Stimulated activated CD8-positive, alpha-beta memory T cell treated with anti-CD3 and anti-CD28 coated beads, Interleukin-4, amount 100 ng/mL, for 1 hour (primary cell): ENCODE measurements at places on chromosomes 16 and 17.

DNA sequence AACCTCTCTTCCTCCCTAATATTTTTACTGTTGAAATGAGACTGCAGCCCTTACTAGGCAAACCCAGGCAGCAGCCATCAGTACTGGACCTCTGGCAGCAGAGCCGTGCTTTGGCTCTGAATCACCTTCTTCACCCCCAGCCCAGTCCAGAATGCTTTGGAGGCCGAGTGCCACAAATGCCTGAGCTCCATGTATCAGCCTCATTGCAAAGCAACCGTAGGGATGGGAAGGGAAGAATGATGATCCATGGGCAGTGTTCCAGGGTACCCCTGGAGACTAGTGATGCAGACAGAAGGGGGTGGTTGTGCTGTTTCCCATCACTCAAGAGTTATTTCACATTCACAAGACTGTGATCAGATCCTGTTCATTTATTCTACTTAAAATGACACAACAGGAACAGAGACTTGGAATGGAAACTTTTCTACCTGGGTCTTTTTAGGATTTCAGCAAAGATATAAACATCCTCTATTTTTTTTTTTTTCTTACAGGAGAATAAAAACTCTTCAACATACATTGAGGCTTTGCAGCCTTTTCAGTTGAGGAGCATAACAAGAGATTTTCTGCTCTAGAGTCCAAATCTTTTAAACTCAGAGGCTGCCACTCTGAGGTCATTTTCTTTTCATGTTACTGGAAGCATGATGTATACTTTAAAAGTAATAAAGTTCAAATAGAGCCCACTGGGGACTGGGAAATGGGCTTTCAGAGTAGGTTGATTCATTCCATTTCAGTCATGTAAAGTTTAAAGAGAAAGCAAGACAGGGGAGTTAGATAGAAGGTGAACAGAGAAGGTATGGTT is 138.3 kb downstream of the KCNJ2 start:
- no peak for DNase-seq

DNA sequence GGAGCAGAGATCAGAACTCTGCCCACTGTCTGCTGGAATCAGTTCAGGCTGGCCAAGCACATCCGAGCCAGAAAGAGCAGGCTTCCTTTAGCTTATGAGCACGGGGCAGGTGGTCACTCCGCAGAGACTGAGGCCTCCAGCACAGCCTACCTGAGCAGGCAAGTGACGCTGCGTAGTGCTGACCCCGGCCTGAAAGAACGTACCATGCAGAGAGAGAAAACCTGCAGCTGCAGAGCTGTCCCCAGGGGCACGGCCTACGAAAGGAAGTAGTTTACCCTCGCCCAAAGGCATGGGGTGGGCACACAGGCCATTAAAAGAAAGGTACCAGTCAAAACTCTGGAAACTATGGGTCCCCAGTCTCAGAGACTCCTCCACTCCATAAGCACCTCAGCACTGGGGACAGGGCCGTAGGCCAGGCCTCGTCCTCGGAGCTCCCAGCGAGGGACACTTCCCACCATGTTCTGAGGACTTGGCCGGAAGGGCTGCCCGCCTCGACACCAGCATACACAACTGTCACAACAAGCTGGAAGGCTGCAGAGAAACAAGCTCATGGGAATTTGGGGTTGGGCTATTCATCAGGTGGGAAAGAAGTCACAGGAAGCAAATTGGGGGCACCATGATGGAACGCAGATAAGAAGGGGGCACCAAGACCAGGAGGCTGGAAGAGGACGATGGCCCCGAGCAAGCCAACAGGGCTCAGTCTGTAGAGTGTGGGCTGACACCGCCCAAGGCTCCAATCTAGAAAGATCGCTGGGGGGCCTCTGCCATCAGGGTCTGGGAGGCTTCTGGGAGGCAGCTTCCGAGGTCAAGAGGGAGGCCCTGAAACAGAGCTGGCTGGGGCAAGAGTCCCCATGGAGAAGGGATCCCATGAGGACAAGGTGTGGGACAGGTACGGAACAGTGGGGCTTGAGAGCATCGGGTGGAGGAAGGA is 21.2 kb downstream of the MEAK7 start:
- no peak for DNase-seq

DNA sequence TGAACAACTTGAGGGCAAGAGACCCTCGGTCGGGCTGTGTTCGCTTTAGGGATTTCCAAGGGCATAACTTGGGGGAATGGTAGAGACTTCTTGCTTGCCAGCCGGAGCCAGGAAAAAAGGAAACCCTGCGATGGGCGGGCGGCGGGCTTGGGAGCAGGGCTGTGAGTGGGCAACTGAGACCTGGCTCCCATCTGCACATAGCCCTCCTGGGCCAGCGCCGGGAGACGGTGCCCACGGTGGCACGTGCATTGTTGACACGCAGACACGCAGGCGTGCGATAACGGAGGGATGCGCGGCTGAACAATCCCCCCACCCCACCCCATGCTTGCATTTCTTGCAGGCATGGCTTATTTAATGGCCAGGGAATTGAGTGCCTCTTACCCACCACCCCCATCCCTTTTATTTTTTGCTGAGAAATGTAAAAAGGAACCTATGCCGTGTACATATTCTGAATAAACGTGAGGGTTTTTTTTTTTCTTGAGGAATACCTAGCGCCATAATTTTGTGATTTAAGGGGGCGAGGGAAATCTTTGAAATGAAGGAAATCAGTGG is 17.1 kb upstream of the ZFHX3 start:
- no peak for DNase-seq

DNA sequence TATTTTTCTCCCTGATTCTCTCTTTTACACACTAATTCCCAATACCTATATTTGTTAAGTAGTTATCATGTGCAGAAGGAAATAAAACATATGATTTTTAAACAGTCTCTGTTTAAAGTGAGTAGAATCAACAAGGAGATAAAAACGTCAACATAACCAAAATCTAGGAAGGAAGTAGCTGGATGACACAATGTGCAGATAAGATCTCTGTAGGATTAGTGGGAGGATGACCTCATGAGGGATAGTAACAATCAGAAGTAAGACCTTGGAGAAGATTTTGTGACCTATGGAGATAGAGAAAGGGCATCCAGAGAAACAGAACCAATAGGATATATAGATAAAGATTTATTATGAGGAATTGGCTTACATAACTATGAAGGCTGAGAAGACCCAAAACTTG is 262.6 kb upstream of the CDH11 start:
- no peak for DNase-seq

GRCh38 chr17:69592692-69593350 is 178.3 kb downstream of the MAP2K6 start:
- no peak for DNase-seq

DNA sequence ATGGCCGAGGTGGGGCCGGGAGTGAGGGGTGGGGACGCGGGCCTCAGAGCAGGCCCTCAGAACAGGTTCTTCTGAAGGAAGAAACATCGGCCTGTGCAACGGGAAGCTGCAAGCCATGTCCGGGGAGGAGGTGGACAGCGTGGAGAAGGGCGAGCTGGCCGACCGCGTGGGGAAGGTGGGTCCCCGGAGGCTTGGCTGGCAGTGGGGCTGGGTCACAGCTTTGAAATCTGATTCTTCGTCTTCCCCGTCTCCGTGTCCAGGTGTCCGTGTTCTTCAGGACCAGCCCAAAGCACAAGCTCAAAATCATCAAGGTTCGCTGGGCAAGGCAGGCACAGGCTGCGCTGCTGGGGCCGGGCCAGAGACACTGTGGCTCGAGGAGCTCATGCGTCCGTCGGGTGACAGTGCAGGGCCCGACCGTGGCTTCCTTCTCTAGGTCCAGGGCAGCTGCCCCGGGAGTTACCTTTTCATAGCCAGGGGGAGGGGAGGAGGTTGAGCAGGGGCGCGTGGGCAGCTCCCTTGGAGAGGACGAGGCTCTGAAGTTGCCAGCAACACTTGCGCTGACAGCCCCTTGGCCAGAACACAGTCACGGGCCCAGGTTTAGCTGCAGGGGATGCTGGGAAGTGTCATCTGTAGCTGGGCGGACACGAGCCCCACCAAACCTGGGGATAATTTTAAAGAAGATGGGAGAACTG is 51.3 kb downstream of the MEAK7 start:
- DNase-seq, result no peak

GRCh38 chr17:51351890-51352289 is 91.5 kb downstream of the UTP18 start:
- no peak for DNase-seq

DNA sequence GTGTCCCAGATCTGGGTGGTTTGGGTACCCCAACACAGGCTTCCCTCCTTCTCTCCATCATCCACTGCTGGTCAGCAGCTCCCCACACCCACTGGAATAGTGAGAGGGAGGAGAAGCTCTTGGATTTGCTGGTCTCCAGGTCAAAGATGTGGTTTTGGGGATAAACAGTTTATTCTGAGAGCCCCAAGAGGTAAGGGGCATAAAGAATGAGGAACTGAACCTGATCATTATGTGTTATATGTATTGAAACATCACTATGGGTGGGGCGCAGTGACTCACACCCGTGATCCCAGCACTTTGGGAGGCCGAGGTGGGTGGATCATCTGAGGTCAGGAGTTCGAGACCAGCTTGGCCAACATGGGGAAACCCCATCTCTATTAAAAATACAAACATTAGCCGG is 3.9 kb downstream of the DPEP2 start:
- no peak for DNase-seq
